ENCODE measurements at places on chromosomes 13 and 19. TPM values are rescaled to one million over a fixed set of nuclear protein-coding genes. Genes with fewer than 3 reads are reported as not detected.

GRCh38 chr19:19274716-19275565 is 1.8 kb upstream of the TM6SF2 start:
- no peak for DNase-seq

- DNase-seq = no peak
These were observed 218.2 kb downstream of the FGF14 start for GRCh38 chr13:102183509-102184182.

The PRX gene
- 0.84 TPM for polyA plus RNA-seq

The SPACA4 gene
- not detected for polyA plus RNA-seq

DNA sequence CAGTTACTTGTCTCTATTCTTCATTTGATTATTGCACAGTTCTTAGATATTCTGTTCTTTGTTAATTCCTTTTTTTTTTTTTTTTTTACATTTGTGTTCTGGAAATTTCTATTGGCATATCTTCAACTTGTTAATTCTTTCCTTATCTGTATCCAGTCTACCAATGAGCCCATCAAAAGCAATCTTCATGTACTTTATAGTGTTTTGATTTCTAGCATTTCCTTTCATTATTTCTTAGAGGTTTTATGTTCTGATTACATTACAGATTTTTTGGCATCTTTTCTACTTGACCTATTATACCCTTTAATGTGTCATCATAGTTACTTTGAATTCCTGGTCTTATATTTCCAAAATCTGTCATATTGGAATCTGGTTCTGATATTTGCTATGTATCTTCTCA is 2194.8 kb downstream of the PCDH9 start:
- no peak for DNase-seq

The CCDC169 gene
- not detected for polyA plus RNA-seq

DNA sequence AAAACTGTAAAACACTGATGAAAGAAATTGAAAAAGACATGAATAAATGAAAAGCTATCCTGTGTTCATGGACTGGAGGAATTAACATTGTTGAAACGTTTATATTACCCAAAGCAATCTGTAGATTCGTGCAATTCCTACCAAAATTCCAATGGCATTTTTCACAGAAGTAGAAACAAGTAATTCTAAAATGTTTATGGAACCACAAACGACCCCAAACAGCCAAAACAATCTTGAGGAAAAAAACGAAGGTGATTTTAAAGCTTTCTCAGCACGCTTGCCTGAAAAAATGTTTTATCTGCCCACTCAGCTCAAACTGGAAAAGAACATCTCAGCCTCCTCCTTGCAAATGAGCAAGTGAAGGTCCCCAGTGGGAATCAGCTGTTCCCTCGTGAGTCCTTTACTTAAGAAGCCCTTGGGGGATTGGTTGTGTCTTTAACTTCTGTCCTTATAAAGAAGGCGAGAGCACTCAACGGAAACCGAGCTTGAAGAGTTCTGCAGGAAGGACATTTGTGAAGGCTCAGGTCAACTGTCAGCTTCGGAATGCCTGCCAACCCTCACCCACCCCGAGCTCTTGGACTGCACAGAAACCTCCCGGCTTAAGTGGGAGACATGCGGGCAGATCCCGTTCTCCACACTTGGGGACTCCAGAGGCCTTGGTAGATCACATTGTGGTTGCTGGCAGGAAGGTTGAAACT is 256.0 kb upstream of the IRS2 start:
- no peak for DNase-seq

DNA sequence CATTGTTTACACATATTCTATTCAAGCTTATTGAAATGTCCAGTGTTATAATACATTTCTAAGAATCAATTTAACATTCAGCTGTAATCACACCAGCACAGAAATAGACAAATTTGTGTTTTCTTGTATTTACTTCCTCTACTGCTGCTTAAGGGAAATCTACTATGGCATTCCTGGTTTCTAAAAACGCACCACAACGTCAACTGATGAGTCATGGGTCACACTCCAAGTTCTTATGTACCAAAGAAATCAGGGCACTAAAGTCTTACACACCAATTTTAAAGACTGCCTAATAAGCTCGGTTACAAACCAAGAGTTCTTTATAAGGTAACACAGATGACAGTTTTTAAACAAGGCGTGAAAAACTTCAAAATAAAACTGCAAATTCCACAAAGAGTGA is 13.2 kb downstream of the LNX2 start:
- peak; percentile 63 for DNase-seq

- DNase-seq = no peak
These were observed 12.1 kb downstream of the RNASEH2B start for GRCh38 chr13:50921706-50922105.

- DNase-seq = no peak
These were observed 369.7 kb downstream of the COG6 start for GRCh38 chr13:40024967-40025714.

GRCh38 chr13:42258747-42259146 is 13.2 kb upstream of the AKAP11 start:
- no peak for DNase-seq

The TMC4 gene
- 1.5 TPM for polyA plus RNA-seq

DNA sequence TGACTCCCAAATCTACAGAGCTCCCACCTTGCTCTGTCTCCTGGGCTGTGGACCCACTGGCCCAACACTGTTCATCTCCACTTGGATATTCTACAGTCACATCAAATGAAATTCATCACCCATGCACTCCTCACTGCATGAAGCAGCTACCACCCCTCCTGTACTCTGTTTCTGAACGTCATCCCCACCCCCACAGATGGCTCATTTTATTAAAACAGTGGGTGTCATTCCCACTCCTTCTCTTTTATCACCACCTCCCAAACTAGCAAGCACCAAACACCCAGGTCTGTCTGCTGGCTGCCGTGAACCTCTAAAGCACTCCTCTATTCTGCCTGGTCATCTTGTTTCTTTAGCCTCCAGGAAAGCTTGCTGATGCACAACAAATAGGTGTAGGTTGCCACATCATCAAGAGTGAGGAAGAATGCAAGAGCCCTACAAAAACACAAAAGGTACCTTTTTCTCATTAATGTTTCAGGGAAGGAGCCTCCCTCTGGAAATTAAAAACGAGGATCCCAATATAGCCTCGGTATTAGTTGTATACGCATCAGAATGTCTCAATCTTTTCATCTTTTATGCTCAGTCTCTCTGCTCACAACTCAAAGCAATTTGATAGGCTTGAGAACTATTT is 91.8 kb downstream of the MIPEP start:
- no peak for DNase-seq

The KLK2 gene
- not detected for polyA plus RNA-seq

DNA sequence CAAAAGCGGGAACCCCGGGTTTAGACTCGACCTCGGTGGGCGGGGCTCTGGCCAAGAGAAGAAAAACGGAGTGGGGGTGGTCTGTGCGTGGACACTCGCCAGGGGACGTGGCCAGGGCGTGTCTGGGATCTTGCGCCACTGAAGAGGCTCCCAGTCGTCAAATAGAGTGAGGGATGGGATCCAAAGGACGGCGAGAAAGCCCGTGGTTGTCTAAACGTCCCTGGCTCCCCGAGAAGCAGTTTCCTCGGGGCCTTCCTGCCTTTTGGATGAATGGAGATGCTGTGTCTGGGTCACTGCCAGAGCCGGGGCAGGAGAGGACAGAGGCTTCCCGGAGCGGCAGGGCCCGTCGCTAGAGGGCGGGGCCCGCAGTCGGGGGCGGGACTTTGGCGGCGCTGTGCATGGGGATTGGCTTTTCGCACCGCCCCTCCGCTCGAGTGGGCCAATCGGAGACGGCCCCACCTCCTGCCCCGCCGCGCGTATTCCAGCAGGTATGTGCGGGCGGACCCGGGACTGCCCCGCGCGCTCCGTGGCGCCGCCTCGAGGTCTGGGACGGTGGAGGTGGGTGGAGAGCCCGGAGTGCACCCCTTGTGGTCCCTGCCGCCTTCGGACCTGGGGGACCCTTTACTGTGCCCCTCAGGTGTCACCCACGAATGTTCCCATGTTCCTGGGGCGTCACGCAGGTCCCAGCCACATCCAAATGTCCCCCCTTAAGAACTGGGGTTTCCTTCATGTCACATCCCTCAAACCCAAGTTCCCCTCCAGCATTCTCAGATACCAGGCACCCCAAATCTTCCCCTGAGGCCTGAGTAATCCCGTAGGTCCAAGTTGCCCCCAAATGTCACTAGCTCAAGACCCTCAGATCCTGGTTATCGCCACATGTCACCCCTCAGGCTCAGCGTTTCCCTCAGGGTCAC is 38.3 kb downstream of the ZSWIM4 start:
- peak; percentile 92 for DNase-seq

The NLRP5 gene
- not detected for polyA plus RNA-seq

The FFAR3 gene
- 17.9 TPM for polyA plus RNA-seq

DNA sequence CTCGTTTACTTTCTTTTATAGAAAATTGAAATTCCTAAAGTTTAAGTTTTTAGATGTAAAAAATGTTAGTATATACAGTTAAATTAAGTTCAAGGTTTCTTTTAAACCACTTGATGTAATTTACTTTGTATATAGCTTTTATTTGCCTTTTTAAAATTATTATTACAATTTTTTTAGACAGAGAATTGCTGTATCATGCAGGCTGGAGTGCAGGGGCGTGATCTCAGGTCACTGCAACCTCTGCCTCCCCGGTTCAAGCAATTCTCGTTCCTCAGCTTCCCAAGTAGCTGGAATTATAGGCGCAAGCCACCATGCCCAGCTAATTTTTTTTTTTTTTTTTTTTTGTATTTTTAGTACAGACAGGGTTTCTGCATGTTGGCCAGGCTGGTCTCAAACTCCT is 75.0 kb downstream of the KCNRG start:
- no peak for DNase-seq

GRCh38 chr19:2797280-2797679 is 12.0 kb downstream of the THOP1 start:
- no peak for DNase-seq

DNA sequence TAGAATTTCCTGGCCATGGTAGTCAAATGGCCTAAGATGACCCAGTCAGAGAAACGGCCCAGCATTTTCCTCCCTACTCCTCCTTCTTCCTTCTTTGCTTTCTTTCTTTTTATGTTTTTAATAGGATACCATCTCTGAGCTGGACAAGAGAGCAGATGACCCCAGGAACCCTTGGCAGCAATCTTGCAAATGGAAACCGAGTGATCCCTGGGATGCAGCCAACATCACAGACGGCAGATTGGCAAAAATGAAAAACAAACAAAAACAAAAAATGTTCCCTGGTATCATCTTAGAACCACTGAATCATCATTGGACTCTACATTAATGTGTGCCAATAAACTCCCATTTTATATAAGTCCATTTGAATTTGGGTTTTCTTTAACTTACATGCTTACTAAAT is 424.4 kb downstream of the FGF14 start:
- no peak for DNase-seq

DNA sequence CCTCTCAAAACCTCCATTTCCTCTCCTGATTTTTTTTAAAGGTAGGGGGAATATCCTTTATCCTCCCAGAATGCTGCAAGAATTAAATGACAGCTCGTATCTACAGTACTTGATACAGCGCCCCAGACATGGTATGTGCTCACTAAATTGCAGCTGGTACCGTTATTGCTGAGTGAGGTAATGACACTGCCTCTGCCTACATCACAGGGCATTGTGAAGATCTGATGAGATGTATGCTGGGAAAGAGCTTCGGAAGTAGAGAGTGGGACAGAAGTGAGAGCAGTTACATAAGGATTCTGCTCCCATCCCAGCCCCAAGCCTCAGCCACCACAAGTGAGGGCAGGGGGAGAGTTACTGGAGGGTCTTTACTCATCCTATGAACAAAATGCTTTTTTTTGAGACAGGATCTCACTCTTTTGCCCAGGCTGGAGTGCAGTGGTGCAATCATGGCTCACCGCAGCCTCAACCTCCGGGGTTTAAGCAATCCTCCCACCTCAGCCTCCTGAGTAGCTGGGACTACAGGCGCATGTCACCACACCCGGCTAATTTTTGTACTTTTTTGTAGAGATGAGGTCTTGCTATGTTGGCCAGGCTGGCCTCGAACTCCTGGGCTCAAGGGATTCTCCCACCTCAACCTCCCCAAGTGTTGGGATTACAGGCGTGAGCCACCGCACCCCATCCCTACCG is 1.7 kb upstream of the FKRP start:
- no peak for DNase-seq

DNA sequence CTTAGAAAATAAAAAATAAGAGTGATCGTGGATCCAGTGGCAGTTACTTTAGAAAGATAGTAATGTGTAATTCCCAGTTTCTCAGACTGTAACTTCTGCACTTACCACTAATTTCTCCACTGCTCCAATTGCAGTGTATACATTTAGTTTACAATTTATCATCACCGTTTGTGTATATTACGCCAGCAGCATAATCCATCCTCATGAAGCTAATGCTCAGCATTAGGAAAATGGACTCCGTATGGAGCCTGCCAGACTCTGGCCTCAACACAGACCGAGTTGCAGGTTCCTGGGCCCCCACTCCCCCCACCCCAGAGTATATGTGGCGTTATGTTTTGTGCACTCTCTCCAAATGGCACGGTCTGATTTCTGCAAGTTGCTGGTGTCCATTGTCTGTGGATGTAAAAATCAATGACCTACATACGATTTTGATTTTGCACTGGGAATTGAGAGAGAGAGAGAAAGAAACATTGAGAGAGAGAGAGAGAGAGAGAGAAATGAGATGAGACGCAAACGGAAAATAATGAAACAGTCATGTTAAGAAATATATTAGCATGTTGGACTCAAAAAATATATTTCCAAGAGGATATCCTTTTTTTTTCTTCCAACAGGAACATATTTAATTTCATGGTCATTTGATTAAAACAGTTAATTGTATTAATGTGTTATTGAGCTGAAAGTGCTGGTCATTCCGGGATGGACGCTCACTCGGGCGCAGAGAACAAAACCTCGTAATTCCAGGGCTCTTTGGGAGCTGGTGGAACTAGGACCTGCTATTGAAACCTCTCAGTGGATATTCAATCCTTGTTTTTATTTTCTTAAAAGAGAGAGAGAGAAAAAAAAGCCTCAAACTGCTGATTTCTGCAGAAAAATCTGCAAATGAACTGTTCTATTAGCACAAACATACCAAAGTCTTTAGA is 278.8 kb downstream of the TSHZ3 start:
- no peak for DNase-seq

The SHC2 gene
- polyA plus RNA-seq = not detected

DNA sequence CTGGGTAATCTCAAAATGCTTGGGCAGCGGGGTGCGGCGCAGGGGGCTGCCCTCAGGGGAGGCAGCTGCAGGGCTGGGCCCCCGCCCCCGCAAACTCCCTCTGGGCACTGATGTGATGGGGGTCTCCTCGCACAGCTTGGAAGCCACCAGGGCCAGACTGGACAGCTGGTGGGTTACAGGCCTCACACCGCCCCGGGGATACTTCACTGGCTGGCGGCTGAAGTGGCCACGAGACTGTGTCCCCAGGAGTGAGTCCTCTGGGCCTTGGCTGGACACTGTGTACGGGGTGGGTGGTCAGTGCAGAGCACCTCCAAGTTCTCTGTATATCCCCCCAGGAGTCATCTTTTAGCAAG is 2.0 kb upstream of the LPAR2 start:
- no peak for DNase-seq

The FCAR gene
- 133 TPM for polyA plus RNA-seq

- peak; percentile 83 for DNase-seq
These were observed 3.3 kb upstream of the LRG1 start for GRCh38 chr19:4542896-4543841.

GRCh38 chr19:47518139-47518538 is 3.3 kb upstream of the NAPA start:
- DNase-seq = no peak

GRCh38 chr19:41376241-41376997 is at the start of gene TMEM91:
Gene TMEM91, plus strand, starts transcription at chr19:41376533. Its CDS starts 1,777 bp downstream, at chr19:41378310.
- DNase-seq = peak; percentile 42

GRCh38 chr19:13396250-13397080 is 109.8 kb downstream of the CACNA1A start:
- peak; percentile 63 for DNase-seq

GRCh38 chr19:3852614-3853254 is 16.1 kb downstream of the ZFR2 start:
- DNase-seq = no peak

GRCh38 chr19:3272952-3273351 is 48.5 kb downstream of the CELF5 start:
- DNase-seq = no peak
